Stimulated activated CD8-positive, alpha-beta memory T cell treated with anti-CD3 and anti-CD28 coated beads, Interleukin-4, amount 100 ng/mL, for 48 hours (primary cell): ENCODE measurements at places on chromosomes 5 and 9.

DNA sequence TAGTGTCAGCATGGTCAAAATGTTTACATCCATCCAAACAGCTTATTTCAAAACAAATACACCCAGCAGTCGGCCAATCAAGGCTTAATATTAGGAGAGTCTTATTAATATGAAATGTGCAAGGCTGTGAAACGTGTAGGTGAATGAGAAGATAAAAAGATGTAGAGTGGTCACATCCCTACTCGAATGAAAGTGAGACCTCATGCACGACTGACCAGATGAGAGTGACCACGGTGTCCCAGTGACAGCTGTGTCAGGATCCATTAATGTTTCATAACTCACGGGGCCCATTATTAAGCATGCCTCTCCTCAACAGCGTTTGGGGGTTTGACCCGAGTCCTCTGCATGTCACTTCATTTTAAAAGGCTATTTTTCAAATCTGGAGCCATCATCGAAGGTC is 39.4 kb upstream of the SSBP2 start:
- DNase-seq, result no peak

GRCh38 chr5:100496296-100496695 is 38.9 kb upstream of the FAM174A start:
- no peak for DNase-seq

GRCh38 chr9:35763803-35764202 is 9.7 kb upstream of the MSMP start:
- no peak for DNase-seq

GRCh38 chr5:170743876-170744212 is 39.7 kb upstream of the GABRP start:
- no peak for DNase-seq

- DNase-seq, result no peak
Measured at GRCh38 chr9:7316166-7316795, 483.3 kb downstream of the DMAC1 start.

GRCh38 chr9:21836437-21837161 is 34.2 kb downstream of the MTAP start:
- DNase-seq, result no peak

DNA sequence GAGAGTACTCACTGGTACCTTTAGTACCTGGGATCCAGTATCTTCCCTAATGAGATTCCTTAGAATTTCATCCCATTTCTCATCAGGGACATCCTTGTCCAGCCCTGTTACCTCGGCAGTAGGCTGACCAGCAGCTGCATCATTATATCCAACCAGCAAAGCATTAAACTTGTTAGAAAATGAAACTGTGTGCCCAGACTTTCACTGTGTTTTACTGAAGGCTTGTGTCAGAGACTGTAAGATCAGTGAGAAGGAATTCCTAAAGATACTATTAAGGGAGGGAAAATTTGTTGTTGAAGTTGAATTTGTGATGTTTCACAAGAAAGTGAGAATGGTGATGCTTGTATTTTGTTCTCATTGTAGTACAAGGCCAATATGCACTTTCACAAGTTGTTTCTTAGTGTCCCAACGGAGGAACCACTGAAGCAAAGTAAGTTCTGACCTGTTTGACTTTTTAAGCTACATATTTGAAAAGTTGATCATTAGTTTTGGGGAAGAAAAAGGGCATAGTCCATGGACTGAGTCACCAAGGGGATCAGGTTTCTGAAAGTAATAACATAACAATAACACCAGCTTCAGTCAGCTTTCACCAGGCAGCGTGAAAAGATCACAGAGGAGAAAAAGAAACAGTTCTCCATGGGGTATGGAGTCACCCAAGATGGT is 48.8 kb downstream of the GRAMD2B start:
- no peak for DNase-seq

GRCh38 chr9:95438561-95439357 is 78.0 kb downstream of the PTCH1 start:
- DNase-seq, result no peak

GRCh38 chr5:39264528-39264927 is 45.2 kb upstream of the FYB1 start:
- no peak for DNase-seq

- no peak for DNase-seq
Measured at GRCh38 chr5:150561192-150561512, 53.2 kb downstream of the NDST1 start.

DNA sequence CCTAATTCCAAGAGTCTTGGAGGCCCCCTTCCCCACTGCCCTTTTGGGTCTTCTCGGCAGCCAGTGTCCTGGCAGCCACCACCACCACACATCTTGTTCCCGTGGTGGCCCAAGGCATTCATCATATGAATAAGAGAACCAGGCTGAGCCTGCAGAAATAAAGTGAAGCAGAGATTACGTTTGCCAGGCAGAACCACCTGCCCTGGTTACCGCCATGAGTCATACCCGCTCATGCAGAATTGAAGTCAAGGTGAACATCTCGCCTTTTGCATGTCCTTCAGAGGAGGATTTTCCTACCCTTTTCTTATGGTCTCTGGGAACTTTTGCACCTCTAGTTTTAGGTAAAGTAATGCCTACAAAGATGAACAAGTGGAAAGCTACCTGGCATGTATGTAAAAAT is 119.5 kb upstream of the LMX1B start:
- DNase-seq, result no peak

GRCh38 chr9:90611121-90611520 is 31.5 kb downstream of the DIRAS2 start:
- no peak for DNase-seq

GRCh38 chr9:90219548-90220118 is 423.0 kb downstream of the DIRAS2 start:
- peak; percentile 59 for DNase-seq

- no peak for DNase-seq
Measured at GRCh38 chr5:78809444-78809843, 160.9 kb upstream of the LHFPL2 start.

DNA sequence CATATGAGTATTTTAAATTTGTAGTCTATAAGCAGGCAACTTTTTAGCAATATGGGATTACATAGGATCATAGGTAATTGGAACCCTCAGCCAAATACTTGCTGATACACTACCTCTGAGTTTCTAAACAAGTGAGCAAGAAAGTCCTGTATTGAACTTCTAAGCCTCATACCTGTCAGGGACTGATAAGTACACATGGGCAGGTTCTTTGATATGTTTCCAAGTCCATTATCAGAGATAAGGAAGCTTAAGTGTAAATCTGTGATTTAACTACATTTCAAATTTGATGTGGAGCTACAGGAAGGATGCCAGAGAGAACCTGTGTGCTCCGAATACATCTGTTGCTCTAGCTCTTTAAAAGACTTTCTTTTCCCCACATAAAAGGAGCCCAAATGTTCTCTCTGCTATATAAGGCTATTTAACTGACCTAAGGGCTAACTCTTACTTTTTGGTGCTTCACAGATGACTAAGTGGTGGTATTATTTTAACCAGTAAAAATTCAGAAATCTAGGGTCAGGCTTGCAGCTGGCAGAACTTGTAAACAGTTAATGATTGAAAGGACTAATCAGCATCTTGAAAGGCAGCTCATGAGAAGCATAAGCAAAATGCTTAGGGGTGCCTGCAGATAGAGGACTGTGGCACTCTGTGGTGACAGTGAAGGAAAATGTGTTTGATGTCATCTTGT is 228.6 kb downstream of the NR3C1 start:
- DNase-seq, result no peak

GRCh38 chr5:178274781-178275537 is 42.4 kb upstream of the PHYKPL start:
- no peak for DNase-seq

DNA sequence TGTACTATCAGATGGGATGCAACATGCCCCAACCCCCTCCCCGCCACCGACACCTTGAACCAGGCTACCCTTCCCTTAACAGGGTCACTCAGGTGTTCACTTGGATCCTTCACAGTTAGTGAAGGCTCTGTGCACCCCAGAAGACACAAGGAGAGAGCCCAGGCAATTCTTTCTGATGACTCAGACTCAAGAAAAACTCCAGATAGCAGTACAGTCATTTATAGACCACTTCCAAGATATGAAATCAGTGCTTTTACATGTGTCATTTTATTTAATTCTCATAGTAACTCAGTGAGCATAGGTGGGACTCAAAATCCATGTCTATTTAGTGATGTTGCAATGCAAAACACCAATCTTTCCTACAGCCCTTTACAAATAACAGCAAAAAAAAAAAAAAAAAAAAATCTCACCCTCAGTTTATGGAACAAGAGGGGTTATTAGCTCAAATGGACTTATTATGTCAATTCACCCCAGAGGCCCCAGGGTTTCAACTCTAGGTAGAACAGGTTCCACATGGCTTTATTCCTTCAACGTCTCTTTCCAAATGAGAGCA is 71.9 kb downstream of the FOXD1 start:
- no peak for DNase-seq

DNA sequence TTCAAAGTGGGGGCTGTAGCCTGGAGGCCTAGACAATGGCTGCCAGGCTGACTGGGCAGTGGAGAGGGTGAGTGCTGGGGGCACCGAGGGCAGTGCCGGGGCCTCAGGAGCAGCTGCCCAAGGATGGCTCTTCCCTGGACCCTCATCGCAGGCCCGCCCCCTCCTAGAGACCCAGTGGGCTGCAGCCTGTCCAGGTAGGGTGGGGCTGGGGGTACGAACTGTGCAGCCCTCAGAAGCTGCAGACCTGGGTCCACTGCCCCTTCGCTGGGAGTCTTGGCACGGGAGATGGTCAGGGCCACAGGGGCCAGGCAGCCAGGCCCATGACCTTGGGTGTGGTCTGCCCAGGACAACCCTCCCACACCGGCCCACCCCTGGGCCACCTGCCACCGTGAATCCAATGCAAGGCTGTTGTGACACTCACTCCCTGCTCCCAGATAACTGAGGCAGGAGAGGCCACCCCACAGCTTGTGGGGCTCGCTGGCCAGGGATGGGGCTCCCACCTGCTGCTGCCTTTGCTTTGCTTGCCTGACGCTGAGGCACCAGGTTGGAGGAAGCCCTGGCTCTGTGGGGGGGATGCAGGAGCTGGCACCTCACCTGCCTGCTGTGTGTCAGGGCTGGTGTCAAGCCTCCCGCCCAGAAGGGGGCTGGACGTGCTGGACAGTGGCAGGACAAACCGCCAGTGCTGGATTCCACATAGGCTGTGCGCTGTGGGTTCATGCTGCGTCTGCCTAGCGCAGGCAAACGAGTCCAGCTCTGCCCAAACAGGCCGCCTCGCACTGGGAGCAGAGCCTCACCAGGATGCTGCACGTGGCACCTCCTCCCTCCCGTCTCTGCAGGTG is 23.1 kb upstream of the SLC9A3 start:
- DNase-seq, result no peak

GRCh38 chr5:148343046-148343407 is 7.7 kb downstream of the SPINK9 start:
- no peak for DNase-seq

GRCh38 chr9:105146677-105147076 is 97.8 kb upstream of the SLC44A1 start:
- no peak for DNase-seq

GRCh38 chr5:126002222-126002897 is 420.8 kb upstream of the GRAMD2B start:
- no peak for DNase-seq

DNA sequence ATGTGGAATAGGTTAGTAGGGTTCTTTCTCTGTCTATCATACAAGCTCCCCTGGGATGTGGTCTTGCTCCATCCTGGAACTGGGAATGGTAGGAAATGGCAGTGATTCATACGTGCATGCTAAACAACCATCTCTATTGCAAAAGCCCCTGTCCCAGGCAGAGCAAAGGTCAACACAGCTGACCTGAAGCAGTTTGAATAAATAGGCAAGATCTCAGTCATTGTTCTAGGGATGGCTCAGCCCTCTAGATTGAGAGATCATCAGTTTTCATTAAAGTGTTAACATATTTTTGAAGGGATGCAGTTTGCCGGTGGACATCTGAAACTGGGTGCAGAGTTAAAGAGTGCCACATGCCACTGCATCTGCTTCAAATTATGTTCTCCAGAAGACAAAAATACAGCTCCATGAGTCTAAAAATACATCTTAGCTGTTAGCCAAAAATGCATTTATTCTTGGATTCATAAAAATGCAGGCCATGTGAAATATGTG is 224.1 kb downstream of the ESM1 start:
- no peak for DNase-seq

DNA sequence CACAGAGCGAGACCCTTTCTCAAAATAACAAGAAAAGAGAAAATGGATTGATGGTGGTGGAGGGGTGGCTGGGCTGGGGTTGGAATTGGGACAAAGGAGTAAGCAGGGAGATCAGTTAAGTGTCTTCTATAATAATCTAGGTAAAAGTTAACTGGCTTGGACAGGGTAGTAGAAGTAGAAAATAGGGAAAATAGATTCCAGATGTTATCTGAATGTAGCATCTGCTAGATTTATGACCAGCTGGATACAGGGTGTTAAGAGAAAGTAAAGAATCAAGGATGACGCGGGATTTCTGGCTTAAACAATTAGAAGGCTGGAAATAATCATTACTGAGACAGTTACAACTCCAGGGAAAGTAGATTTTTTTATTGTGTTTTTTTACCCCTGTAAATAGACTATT is 13.0 kb downstream of the PPP6C start:
- no peak for DNase-seq

DNA sequence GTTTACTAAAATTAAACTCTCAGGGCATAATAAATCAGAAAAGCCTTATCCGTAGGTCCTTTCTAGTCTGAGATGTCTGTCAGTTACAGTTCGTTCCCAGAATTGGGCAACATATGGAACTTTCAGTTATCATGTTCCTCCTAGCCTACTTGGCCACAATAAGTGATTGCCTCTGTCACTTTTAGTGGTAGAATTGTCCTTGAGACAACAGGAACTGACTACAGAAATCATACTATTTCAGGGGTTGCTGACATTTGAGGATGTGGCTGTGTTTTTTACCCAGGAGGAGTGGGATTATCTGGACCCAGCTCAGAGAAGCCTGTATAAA is 956 bp downstream of the ZNF189 start:
- DNase-seq, result no peak

DNA sequence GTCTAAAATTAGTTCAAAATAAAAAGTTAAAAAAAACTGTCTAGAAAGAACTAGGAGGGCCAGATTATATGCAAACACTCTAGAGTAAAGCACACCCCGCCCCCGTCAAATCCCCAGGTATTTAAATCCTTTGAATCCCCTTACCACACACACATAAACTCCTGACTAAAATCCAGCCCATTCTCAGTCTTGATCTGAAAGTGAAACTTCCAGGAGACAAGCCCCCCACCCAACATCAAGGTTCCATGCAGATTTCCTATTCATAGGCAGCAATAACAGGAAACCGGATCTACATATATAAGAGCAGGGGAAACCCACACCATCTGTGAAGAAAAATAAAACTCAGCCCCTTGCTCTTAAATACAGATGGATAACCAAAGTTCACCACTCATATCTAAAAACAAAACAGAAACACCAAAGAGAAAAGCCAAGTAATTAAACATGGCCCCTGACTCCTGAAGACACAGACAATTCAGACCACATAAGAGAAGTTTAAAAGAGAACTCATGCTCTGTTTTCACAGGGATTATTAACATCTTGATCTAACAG is 42.3 kb downstream of the MARCHF3 start:
- DNase-seq, result no peak

- DNase-seq, result no peak
Measured at GRCh38 chr9:107863396-107863795, 373.8 kb upstream of the KLF4 start.

GRCh38 chr5:30765227-30765626 is 428.3 kb upstream of the CDH6 start:
- DNase-seq, result no peak
